Endodermal cell (in vitro differentiated cells): ENCODE measurements at places on chromosomes 7 and 10.
A peak's percentile ranks its signal among the peaks of the same experiment; 100 is the strongest.

- DNase-seq = peak; percentile 44
These were observed 3.0 kb upstream of the UNC5B start for GRCh38 chr10:71209352-71209715.

DNA sequence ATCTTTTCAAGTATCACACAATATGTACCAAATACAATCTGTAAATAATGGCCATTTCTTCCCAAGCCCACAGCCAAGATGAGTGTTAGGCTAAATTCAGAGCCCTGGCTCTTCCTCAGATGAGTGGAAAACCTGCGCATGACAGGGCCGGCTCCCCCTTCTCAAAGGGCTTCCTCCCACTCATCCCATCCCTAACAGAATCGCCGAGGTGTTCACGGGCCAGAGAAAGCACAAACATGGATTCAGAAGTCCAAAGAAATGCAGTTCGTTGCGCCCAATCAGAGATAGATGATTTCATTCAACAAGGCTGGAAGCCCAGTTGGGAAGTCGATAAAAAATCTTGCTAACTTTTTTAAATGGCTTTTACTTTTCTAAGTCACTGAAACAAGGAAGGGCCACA lies 121.8 kb downstream of the UBE2H start:
- peak; percentile 46 for DNase-seq

DNA sequence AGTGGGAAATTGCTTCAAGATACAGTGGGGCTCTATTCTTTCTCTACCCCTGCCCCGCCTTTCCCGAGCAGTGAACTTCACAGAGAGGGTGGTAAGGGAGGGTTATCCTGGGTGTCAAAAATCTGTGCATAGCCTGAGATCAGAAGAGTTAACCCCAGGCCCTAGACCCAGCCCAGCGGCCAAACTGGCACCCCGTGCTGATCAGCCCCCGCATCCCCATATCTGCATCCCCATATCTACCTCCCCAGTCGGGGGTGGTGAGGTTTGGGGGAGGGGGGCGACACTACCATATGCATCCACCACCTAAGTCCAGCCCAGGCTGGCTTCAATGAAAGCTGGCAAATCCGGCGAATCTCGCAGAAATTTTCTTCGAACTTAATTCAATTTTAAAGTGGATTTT lies 7.0 kb upstream of the DLX6 start:
- peak; percentile 54 for DNase-seq

GRCh38 chr7:136492366-136492765 lies 376.1 kb upstream of the CHRM2 start:
- no peak for DNase-seq

- DNase-seq = no peak
These were observed 103.8 kb upstream of the PARD3 start for GRCh38 chr10:34918776-34919315.

- DNase-seq = no peak
These were observed 683.1 kb upstream of the POM121L12 start for GRCh38 chr7:52352013-52352981.

GRCh38 chr7:22718200-22718711 lies 8.7 kb upstream of the IL6 start:
- peak; percentile 51 for DNase-seq

DNA sequence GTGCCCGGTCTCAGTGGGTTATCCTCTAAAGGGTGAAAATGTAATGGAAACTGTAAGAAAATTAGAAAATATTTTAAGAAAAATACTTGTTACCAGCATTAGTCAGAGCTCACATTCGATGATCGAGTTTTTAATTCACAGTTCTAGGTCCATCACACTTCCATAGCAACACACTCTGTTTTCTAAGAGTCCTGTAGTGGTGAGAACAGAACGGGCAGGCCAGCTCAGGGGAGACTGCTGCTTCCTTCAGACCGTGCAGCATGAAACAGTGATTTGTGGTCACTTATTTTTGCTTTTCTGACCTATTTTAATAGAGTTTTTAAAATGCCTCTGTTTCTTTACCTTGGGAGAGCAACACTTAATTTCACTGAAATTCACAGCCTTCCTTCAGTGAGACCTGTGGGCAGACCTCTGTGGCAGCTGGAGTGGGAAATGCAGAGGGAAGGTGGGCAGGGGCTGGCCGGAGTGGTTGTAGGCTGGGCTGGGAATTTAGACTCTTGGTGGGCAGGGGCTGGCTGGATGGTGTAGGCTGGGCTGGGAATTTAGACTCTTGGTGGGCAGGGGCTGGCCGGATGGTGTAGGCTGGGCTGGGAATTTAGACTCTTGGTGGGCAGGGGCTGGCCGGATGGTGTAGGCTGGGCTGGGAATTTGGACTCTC lies 1.5 kb downstream of the SUN1 start:
- no peak for DNase-seq

DNA sequence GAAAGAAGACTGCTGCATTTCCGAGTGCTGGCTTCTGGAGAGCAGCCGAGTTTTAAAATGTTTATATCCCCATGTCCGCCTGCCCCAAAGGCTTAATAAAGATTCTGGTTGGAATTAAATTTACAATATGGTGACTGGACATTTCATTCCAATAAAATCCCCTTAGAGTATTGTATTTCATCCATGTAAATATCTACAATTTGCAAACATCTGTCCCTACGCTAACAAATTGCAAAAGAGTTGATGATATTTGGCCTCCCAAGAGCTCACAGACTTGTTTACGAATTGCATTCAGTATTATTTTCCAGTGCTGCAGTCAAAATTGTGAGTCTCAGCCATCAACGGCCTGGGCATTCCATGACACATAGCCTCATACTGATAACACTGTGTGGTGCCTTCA lies 50.1 kb downstream of the PLEKHS1 start:
- DNase-seq = no peak
